Inflammatory macrophage treated with lipopolysaccharide for 1 hour (primary cell): ENCODE measurements at places on chromosomes 13 and 19.
A peak's percentile ranks its signal among the peaks of the same experiment; 100 is the strongest.

GRCh38 chr19:42508892-42509444 is 19.3 kb downstream of the CEACAM1 start:
- DNase-seq: no peak

GRCh38 chr13:29922896-29923295 is 72.5 kb upstream of the UBL3 start:
- DNase-seq: no peak

DNA sequence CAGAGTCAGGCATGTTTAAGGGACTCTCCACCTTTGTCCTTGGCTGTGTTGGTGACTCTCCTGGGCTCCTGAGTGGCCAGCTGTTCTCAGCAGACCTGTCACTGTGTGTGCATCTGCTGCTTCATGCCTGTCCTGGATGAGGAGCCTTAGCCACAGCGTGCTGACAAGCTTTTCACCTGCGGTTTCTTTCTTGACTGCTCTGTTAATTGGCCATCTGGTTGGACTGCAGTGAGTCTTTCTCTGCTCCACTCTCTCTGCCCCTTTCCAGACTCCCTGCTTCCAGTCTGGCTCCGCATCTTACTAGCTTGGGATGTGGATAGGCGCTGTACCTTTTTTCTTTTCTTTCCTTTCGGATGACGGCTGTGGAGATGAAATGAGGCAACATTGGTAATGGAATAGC is 38.8 kb downstream of the POLR1D start:
- DNase-seq: no peak

- DNase-seq: no peak
Observed at GRCh38 chr13:52461265-52461664, 6.0 kb downstream of the CKAP2 start.

- peak; percentile 89 for DNase-seq
Observed at GRCh38 chr13:110471156-110471832, 90.2 kb downstream of the RAB20 start.

DNA sequence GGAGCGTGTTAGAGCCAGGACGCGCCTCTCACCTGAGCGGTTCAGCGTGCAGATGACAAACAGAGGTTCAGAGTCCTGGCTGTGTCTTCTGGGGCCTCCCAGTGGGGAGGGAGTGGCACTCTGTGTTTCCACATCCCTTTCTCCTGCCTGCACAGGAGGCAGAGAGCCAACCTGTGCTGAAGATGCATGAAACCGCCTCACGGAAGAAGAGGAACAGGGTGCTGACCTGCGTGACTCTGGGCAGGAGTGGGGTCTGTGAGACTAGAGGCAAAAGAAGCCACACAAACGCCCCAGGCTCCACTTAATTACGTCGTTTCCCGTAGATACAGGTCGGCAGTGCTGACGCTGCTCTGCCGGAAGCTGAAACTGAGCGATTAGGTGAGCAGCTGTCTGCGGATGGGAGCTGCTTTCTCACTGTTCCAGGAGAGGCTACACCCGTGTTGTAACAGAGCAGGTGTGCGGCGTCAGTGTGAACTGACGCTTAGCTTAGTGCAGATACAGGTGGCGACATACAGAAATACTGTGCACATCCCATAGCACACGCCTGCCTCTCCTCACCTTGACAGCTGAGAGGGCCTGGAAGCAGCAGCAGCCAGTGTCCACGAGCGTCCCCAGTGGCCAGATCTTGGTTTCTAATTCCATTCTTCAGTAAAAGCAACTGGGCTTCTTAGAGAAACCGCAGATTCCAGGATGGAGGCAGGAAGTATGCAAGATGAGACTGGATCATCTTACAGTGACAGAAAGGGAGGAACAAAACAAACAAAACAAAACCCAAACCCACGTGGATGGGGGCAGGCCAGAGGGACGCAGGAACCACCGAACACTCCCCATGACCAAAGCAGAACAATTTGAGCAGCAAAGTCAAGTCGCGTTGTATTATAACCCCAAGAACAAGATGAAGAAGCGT is 37.7 kb upstream of the MCF2L start:
- DNase-seq: no peak

GRCh38 chr19:46718934-46719622 is 2.2 kb upstream of the PRKD2 start:
- no peak for DNase-seq

DNA sequence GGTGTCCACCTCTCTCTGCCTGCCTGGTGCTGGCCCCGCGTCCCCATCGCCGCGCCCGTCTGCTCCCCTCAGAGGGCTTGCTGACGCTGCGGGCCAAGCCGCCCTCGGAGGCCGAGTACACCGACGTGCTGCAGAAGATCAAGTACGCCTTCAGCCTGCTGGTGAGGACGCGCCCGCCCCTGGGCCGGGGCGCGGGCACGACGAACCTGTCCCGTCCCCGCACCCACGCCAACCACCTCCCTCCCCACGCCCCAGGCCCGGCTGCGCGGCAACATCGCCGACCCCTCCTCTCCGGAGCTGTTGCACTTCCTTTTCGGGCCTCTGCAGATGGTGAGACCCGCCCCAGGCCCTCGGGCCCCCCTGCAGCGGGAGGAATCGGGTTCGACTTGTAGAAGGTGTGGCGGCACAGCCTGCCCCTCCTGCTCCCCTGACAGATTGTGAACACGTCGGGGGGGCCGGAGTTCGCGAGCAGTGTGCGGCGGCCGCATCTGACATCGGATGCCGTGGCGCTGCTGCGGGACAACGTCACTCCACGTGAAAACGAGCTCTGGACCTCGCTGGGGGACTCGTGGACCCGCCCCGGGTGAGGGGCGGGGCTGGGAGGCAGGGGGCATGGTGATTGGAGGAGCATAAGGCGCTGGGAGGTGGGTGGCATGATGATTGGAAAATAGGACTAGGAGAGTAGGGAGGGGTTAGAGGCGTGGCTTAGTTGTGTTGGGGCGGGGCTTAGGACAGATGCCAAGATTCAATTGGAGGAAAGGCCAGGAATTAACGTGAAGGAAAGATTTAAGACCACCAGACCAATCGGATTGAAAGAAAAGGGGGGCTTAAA is 6.6 kb downstream of the EPS8L1 start:
- peak; percentile 70 for DNase-seq

DNA sequence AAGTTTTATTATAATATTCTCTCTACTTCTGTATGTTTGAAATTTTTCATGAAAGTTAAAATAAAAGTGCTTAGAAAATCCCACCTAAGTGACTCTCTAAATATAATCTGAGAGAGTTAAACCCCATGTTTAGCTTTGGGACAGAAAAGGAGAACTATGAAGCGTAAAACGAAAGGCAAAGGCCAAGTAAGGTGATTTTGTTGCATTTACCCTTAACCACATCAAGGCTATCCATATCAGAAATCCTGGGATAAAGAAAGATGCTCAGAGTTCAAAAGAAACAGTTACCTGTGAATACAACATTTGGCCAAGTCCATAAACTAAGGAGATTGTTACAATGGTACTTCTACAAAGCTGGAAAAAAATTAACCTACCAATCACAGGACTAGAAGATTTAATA is 31.3 kb downstream of the UBL3 start:
- DNase-seq: peak; percentile 8

GRCh38 chr13:41916173-41916954 is 44.5 kb downstream of the VWA8 start:
- peak; percentile 69 for DNase-seq

GRCh38 chr13:62035981-62036380 is 620.3 kb upstream of the PCDH20 start:
- DNase-seq: no peak

GRCh38 chr19:29119590-29119989 is 93.4 kb downstream of the UQCRFS1 start:
- no peak for DNase-seq

DNA sequence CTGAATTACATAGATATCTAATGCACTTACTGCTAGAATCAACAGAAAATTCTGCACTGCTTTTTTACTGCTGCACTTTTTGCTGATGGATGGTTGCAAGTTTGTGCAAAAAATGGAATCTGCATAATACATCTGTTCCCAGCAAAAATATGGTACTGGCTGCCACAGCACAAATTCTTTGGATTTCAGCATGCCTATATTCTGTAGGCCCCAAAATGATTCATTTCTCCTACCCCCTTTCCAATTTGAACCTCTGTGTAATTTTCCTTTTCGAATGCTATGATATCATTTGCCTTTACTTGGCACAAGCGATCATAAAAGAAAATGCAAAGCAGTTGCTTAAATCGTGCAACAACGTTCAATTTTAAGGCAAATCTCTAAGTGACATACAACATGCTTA is 524.2 kb upstream of the NBEA start:
- no peak for DNase-seq

- DNase-seq: no peak
Observed at GRCh38 chr13:28856287-28856686, 36.1 kb downstream of the MTUS2 start.

DNA sequence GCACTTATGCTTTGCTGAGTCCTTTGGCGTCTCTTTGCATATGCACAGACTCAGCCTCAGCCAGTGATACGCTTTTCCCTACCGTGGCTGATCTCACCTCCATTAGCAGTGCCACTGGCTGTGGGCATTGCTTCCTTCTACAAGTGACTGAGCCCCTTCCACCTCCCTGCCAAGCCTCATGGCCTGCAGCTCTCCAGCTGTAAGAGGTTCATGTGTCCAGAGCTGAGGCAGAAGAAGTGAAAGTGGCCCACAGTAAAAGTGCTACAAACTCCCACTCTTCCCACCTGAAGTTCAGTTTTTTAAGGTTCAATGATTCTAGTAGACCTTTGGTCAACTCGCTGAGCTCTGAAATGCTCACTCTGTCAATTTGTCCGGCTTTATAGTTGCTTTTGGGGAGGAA is 44.7 kb downstream of the SMARCA4 start:
- no peak for DNase-seq

DNA sequence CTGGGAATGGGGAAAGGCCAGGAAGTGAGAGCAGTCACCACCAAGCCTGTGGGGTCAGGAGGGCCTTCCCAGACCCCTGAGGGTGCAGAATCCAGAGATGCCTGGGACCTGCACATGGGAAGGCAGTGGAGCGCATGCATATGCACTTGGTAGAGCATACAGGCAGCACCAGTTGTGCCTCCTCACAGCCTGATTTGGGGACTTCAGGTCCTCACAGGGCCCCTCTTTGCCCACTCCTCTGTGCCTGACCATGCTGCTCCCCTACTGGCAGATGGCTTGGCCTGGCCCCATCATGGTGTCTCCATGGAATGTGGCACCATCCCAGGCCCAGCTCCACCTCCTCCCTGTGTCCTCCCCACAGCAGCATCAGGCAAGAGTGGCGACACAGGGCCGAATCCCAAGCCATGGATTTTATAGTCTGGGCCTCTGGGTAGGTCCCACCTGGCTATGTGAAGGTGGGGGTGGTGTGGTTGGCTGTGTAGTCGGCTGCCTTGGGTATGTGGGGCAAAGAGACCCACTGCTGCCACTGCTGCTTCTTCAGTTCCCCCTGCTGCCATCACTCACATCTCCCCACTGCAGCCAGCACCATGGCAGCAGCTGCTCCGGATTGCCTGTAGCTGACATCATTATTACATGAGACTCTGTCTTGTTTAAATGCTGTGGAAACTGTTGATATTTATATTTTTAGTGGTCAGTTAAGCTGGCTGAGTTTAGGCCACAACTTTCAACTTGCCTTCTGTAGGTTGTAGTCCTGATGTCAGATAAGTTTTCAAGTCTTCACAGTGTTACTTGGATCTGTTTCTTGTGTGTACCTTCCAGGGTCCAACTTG is 247.0 kb downstream of the GPC6 start:
- no peak for DNase-seq

GRCh38 chr13:102487330-102487729 is 85.5 kb upstream of the FGF14 start:
- no peak for DNase-seq

DNA sequence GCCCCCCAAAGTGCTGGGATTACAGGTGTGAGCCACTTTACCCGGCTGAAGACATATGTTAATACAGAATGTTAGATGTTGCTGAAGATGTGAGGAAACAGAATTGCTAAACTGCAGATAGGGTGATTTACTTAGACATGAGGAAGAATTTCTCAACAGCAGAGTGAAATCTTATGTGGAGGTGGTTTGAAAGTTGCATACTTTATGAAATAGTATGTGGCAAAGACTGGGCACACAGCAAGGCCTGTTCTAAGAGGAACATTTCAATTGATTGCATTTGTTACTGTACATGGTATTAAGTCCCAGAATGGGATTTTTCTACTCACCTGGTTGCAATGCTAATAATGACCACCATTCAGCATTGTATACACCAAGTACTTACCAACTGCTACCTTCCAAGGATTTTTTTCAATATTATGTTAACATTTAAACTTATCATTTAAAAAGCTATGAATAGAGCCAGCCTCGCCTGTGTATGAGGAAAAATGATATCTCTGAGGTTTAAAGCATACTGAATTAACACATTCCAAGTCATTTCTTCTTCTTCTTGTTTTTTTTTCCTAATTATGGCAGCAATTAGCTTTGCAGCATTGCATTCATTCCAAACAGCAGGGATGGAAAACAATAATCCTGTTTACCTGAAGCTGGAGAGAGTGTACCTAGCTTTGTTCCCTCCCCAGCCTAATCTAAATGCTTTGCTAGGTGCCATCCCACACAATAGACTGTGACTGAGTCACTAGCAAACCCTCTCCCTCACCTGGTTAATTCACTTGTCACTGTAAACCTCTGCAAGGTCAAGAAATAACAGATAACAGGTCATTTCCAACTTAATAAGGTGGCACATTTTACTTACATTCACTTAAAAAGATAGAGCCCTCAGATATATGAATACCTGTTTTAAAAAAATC is 19.4 kb upstream of the KLF5 start:
- peak; percentile 45 for DNase-seq

DNA sequence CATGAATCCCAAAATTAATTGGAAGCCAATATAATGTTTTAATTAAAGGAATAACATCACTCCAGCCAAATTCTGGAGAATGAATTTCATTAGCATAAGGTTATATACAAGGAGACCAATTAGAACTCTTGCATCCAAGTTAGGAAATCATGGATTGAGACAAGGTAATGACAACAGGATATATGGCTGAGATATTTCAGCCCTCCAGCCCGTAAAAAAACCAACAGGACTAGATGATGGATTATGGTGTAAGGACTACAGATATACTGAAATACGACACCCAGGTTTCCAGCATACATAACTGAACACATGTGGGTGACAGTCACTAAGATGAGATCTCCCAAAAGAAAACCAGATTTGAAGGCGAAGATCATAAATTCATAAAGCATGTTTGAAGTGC is 56.5 kb downstream of the TSC22D1 start:
- no peak for DNase-seq

- DNase-seq: no peak
Observed at GRCh38 chr19:14150041-14150769, 13.8 kb upstream of the ASF1B start.
